Stimulated activated naive CD4-positive, alpha-beta T cell (primary cell): ENCODE measurements at places on chromosomes 6 and 20.

DNA sequence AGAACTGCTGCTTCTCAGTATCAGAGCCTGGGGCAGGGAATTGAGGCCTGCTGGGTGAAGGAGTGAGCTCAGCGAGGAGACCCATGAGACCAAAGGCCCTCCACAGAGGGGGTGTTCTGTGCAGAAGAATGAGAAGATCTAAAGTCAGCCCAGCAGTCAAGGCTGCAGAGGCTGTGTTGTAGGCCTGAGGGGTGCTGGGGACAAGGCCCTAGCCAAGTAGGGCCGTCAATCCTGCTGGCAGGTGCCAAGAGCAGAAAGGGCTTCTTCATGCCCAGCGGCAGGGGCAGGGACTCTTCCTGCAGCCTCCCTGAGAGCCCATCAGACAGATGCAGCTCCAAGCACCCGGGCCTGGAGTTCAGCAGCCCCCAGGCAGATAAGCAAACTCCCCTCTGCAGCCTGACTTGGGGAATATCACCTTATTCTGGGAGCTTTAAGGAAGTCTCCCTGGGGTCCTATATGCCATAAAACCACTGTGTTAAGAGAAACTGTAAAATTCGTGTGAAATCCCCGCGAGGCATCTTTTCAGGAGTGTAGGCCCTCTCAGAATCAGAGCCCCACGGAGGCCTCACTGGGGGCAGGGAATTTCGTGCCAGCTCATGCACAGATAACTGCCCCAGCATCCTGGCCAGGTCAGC, 9.0 kb downstream of the CCDC167 start:
- no peak for DNase-seq

GRCh38 chr6:145705561-145705960, 29.8 kb downstream of the EPM2A start:
- DNase-seq, result no peak

- DNase-seq, result no peak
Measured at GRCh38 chr6:6865611-6866010, 242.2 kb upstream of the RREB1 start.

DNA sequence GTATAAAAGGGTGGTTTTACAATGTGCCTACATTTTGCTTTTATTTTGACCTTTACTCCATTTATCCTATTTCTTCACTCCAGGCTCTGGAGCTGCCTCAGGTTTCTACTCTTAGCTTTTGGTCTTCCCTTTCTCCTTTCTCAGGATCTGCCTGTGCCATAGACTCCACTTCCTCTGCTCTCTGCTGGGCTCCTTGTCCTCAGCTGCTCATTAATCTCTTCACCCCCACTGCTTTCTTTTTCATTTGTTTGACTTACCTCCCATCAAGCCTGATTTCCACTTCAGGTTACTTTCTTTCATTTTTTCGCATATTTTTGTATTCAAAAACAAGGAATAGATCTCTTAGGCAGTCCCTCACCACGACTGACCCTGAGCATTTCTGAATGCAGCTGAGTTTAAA, 106.8 kb downstream of the COL19A1 start:
- DNase-seq, result no peak

DNA sequence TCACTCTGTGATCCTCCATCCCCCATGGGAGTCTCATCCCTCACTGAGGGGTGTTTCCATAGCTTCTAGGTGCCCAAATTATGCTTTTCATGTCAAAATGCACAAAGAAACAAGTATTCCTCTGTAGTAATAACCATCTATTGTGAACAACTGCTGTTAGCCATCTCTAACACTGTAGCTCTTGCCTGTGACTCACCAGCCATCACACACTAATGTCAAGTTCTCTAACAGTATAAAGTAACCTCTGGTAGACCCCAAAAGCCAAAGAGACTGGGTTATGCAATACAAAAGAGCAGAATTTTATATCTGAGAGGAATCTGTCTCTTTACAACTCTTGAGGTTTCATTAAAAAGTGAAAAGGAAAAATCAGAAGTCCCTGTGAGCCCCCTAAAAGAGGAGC, 25.4 kb upstream of the IYD start:
- DNase-seq, result no peak

DNA sequence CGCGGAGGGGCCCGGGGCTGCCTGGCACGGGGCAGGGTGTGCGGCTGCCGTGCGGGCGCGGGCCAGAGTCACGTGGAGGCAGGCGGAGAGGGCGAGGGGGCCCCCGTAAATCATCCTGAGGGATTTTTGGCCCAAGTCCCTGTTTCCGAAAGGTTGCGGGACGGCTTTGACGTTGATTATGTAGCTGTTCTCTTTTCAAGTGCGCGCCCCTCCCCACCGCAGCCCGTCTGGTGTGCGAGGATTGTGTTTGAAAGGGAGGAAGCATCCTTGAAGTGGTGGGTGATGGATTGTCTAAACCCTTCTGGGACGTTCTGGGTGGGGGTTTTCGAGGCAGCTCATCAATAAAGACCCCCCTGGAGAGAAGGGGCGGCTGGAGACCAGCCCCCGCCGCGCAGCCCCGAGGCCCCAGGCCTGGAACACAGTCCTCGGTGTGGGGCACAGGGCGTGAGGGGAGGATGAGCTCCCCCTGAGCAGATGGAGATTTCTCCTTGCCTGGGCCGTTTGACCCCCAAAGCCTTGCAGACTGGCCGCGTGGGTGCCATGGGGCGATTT, 7.0 kb upstream of the FOXF2 start:
- no peak for DNase-seq

- no peak for DNase-seq
Measured at GRCh38 chr20:54337144-54337543, 129.3 kb downstream of the PFDN4 start.

DNA sequence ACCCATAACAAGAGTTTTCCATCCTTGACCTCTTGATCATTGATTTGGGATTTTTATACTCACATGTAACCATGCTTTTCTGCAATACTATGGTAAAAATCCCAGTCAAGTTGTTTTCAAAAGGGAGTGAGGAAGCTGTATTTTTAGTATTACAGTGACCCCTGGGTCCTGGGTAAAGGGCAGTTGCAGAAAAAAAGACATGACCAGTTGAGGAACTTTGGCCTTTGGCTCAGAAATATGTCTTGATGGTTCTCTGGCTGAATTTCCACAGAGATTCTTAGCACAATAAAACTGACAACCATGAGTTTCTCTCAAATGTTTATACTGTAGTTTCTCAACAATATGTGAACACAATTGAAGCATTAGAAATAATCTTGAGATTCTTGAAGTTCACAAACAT, 28.6 kb upstream of the PRL start:
- DNase-seq, result no peak

GRCh38 chr6:45667766-45668165, 290.0 kb upstream of the SUPT3H start:
- no peak for DNase-seq

- DNase-seq, result no peak
Measured at GRCh38 chr20:17314264-17314663, 87.4 kb downstream of the PCSK2 start.

- DNase-seq, result no peak
Measured at GRCh38 chr6:119337762-119338161, 11.8 kb downstream of the MAN1A1 start.

DNA sequence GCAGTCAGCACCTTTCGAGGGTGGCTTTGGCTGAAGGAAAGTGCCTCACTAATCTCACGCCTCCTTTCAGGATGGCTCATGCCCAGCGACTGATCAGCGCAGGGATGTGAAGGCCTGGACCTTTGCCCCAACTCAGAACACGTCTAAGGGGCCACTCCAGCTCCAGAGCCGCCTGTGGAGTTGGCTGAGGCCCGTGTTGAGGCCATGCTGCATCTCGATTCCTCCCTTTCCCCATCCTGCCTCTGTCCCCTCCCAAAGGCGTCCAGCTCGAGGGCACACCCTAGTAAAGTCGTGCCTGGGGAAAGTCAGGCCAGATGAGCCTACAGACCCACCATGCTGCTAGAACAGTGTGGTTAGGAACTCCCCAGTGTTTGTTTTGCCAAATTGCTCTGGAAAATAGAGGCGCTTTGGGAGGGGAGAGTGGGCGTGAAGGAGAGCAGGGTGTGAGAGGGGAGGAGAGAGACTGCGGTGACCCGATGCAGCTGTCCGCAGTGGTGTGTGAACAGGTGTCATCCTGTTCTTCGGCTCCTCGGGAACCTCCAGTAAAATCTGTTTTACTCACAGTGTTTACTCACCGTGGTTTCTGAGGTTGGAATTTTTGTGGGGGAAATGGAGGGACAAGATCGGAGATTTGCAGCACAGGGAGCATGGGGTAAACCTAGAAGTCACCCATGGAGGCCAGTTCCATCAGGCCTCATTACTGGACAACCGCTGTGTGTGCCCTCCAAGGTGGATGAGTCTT, 85.0 kb upstream of the PMEPA1 start:
- DNase-seq, result no peak

DNA sequence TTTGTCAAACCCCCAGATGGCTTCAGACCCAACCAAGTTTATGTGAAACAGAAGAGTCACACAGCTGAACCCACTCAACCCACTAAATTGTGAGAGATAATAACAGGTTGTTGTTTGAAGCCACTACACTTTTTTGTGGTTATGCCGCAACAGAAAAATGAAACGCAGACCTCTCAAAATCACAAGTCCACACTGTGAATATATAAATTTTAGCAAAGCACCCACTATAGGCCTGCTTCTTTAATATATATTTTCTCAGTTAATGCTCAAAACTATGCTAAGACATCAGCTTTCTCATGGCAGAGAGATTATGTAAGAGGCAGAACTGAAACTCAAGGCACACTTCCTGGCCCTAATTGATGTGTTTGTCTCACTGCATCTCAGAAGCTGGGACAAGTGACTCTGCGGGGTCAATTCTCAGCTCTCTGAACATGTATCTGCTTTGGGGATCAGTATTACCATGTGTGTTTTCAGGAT, 27.7 kb downstream of the MAP3K5 start:
- DNase-seq, result peak; percentile 16

DNA sequence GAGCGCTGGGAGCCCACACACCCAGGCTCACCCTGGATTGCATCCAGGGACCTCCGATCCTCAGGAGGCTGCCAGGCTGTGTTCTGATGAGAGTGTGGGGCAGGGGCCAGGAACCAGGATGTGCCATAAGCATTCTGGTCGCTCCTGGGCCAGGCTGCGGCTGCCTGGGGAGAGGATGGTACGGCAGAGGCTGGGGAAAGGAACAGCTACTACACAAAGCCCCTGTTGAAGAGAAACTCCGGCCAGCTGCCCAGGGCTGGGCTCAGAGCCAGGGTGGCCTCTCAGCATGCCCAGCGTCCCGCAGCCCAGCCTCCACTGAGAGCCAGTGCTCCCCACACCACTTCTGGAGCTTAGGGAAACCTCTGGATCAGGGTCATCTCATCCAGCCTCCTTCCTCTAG, 21.7 kb upstream of the OCSTAMP start:
- no peak for DNase-seq

DNA sequence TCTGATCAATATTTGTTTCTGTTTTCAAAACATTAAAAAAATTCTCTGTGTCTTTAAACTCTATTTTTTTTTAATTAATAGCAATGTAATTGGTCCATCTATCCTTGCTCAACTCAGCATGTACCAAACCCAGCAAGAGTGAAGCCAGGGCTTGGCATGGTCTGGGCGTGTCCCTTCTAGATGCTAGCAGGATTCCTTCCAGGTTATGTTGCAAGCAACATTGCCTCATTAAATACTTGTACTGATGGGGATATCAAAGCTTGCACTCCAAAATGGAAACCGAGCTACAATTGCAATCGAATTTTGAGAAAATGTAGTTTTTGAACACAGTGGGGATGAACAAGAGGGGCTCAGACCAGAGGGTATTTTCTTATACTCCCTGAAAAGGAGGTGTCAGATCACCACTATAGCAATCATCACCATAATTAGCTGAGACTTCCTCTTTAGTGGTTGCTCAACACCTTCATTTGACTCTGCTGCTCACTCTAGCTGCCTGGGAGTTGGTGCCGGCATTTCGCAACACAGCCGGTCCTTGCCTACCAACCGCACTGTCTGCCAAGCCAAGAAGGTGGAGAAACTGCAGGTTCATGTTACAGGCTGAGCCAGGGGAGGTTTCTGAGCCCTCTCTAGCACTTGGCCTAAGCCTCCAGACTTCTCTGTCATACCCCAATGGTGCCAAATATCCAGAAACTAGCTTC, 67.8 kb upstream of the RALGAPA2 start:
- no peak for DNase-seq

DNA sequence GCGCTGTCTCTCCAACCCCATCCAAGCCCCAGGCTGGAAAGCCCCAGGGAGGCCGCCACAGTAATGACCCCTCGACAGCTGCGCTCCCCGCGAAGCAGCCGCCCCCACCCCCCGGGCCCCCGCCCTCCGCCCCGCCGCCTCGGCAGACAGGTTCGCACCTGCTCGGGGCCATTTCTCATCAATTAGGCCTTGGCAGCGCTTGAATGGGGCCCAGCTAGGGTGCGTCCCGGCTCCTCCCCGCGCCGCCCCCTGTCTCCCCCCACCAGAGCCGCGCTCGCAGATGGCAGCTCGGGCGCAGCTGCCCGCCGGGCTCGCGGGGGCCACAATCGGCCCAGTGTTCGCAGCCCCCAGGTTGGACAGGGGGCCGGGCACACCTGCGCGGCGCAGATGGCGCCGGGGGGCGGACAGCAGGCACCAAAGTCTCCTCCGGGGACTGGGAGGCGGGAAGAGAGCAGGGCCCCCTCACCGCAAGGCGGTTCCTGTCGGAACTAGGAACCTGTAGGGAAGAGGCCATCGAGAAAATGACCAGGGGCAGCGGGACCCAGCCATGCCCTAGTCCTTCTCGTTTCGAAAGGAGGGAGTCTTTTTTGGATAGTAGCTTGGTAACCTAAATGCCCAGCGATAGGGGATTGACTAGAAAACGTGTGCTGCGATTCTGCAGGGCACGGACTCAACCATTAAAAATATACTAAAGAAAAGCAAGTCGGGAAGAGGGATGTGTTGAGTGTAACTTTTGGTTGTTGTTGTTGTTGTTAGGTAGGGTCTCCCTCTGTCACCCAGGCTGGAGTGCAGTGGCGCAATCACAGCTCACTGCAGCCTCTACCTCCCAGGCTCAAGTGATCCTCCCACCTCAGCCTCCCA, 83.2 kb upstream of the EYA2 start:
- DNase-seq, result no peak

- DNase-seq, result no peak
Measured at GRCh38 chr20:15146948-15147347, 809.5 kb upstream of the FLRT3 start.

DNA sequence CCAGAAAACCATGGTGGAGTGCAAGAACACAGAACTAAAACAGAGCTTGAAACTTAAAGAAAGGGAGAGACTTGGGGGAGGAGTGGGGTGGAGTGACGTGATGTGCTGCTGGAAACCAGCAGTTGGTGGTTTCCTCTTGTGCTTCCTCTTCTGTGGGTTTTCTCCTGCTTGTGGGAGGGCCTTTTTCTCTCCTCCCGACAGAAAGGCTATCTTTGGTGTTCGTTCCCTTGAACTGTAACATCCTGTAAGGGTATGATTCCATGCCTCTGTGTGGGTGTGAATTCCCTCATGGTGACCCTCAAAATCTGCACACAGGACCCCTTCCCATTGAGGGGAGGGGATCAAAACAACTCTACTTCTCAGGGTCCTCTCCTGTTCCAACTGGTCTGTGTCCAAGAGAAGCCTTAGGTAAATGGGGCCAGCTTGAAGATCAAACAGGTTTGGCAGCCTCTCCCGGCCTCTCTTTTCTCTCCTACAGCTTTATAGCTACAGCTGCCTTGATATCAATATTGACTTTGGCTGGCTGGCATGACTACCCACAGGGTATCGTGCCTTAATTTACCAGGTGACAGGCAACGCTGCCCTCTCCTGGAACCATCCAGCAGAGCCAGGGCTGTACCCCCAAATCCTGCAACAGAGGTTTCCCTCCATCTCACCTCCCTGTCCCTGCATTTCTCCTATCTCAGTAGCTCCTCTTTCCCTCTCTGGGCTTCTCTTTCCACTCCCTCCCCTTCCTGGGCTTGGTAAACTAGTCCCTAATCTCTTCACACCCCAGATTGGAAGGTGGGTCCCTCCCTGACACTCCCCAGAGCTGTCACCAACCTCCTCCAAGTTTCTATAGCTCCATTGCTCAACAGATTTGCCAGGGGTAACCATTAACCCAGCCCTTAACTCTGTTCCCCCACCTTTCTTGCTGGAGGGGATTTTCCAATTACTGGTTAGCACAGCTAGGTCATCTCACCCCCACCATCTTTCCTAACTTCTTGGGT, 1.5 kb upstream of the MSH5 start:
- peak; percentile 39 for DNase-seq
